Fibroblast of the aortic adventitia (primary cell): ENCODE measurements at places on chromosomes 2 and 18. TPM values are rescaled to one million over a fixed set of nuclear protein-coding genes. Genes with fewer than 3 reads are reported as not detected.

The DAPL1 gene
- not detected in 2 replicates for total RNA-seq

The PLGLB1 gene
- 1.5 and 4.9 TPM in 2 replicates for total RNA-seq

The ABCA12 gene
- total RNA-seq: 0.08 and 0.09 TPM in 2 replicates

The MC4R gene
- total RNA-seq: not detected in 2 replicates

The ZNF892 gene
- 4.9 and 7.3 TPM in 2 replicates for total RNA-seq

- no peak for DNase-seq
Observed at GRCh38 chr2:119111115-119111975, 47.2 kb downstream of the C1QL2 start.

- DNase-seq: no peak
Observed at GRCh38 chr2:31642707-31643106, 62.0 kb upstream of the SRD5A2 start.

GRCh38 chr2:2188941-2189340 lies 142.1 kb downstream of the MYT1L start:
- no peak for DNase-seq

GRCh38 chr2:113755835-113756354 lies 547 bp downstream of the SLC35F5 start:
- peak; percentile 33 for DNase-seq

- DNase-seq: no peak
Observed at GRCh38 chr2:20103530-20103929, 52.1 kb upstream of the LAPTM4A start.

- no peak for DNase-seq
Observed at GRCh38 chr2:105919191-105919811, 174.6 kb downstream of the NCK2 start.

DNA sequence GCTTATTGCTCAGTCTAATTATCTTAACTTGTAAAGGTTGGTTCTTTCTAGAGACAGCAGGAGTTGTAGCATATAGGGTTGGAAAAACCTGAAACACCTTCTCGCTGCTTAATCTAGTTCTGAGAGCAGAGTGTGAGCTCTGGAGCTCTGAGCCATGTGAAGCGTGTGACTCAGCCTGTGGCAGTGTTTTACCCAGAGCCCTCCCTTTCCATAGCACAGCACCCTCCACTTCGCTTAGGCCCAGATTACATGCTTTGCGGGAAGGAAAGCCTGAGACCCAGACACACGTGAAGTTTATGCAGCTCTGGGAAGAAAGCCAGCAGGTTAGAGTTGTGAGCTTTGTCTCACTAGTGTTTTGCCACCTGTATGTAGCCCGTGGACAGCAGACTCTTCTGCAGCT lies 74.5 kb downstream of the INPP4A start:
- DNase-seq: no peak

- DNase-seq: no peak
Observed at GRCh38 chr18:27185025-27185763, at the start of gene CHST9. Gene CHST9, minus strand, starts transcription at chr18:27185308. Its CDS starts 42,499 bp downstream, at chr18:27142809.

DNA sequence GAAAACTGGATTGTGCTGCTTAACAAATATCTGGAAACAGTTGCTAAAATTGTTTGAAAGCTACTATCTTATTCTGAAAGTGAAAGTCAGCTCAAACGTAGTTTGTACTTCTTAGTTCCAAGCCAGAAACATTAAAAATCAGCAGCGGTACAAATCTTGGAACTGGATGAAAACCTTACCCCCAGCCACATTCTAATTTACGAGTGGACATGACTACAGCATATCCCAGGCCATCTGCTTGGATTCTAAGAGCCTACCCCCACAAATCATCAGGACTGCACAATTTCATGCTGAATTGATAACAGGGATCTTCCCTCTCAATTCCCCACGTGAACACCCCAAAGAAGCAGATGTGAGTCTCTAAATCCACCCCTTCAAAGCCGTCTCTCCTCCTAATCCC lies 158.7 kb upstream of the NCKAP5 start:
- peak; percentile 42 for DNase-seq

DNA sequence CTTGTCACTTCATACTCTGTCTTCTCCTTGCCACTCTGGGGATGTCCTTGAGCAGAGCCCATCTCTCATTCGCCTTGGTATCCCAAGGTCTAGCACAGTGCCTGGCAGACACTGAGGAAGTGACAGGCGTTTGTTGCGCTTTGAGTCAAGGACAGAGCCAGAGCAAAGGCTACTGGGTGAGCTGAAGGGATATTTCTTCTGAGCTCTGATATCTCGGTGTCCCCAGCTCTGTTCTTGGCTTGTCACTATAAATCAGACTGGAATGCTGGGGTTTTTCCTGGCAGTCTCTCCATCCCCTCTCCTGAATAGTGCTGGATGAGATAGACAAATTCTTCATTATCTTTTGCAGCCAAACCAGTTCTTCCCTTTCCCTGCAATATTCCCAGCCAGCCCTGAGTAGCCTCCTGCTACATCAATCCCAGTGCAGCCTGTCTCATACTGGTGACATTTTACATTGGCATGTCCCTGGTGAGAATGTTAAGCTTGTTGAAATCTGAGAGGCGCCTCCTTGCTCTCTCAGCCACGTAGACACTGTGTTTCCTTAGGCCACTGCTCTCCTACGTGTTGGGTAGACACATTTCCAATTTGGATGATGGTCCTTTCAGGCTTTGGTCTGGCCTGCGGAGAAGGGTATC lies 61.7 kb downstream of the CTIF start:
- DNase-seq: peak; percentile 30

GRCh38 chr2:203775684-203776083 lies 69.2 kb downstream of the CD28 start:
- no peak for DNase-seq

DNA sequence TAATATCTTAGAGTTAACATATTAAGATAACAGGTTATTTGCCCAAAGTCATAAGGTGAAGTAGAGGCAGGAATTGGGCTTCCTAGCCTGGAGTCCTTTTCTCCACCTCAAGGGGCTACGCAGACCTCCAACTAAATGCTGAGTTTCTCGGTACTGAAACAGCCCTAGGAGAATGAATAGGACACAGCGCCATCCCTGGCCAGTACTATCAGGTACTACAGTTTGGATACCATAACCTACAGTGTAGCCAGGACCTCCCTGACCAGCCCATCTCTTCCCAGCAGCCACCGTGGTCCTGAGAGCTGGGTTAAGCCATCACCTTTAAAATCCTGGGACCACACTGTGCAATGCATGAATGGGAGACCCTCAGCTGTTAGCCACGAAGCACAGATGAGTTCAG lies 15.7 kb downstream of the CASP8 start:
- no peak for DNase-seq

GRCh38 chr2:222292149-222293134 lies 6.4 kb downstream of the PAX3 start:
- no peak for DNase-seq
